ENCODE measurements at places on chromosomes 11 and 22.

- no peak for DNase-seq
Observed at GRCh38 chr11:15816260-15816871, 540.0 kb downstream of the SOX6 start.

GRCh38 chr11:64245797-64246620, 734 bp downstream of the PPP1R14B start:
- peak; percentile 63 for DNase-seq

GRCh38 chr11:27968461-27968860, 139.5 kb downstream of the KIF18A start:
- no peak for DNase-seq

DNA sequence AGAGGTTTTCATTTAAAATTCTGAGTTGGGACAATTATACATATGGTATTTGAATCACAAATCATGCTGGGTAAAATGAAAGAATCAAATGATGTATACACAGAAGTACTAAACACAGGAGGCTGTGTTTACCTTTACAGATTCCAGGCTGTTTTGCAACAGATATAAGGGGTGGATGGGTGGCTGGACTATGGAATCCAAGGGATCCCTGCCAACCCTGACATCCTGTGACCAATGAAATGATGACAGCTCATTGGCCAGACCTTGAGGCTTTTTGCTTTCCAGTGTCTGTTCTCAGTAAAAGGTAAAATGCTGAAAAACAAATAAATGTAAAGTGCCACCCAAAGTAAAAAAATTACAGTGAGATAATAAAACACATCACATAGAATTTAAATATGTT, 3.3 kb upstream of the DDI1 start:
- no peak for DNase-seq

DNA sequence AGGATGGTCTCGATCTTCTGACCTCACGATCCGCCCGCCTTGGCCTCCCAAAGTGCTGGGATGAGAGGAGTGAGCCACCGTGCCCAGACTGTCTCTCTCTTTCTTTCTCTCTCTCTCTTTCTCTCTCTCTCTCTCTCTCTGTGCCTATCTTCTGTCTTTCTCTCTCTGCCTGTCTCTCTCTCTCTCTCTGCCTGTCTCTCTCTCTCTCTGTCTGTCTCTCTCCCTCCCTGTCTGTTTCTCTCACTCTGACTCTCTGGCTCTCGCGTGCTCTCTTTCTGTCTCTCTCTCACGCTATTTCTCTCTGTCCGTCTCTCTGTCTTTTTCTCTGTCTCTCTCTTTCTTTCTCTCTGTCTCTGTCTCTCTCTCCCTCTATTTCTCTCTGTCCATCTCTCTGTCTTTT, 3911.2 kb upstream of the OR11H1 start:
- DNase-seq = no peak

GRCh38 chr11:553083-553987, 7.2 kb downstream of the LMNTD2 start:
- DNase-seq = no peak

DNA sequence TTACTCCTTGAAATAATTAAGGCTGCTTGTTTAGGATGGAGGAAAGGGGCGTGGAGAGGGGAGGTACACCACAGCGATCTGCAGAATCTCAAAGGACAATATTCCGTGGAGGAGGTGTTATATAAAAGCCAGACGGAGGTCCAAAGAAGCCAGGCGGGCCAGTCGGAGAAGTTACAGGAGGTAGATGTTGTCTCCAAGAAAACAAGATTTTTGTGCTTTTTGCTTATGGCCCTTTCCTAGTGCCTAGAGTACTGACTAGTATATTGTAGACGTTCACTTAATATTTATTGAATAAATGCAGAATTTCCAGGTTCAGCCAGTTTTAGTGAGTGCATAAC, 761 bp downstream of the ZDHHC13 start:
- DNase-seq = no peak

- DNase-seq = no peak
Observed at GRCh38 chr11:127972816-127973215, 614.5 kb downstream of the ETS1 start.

DNA sequence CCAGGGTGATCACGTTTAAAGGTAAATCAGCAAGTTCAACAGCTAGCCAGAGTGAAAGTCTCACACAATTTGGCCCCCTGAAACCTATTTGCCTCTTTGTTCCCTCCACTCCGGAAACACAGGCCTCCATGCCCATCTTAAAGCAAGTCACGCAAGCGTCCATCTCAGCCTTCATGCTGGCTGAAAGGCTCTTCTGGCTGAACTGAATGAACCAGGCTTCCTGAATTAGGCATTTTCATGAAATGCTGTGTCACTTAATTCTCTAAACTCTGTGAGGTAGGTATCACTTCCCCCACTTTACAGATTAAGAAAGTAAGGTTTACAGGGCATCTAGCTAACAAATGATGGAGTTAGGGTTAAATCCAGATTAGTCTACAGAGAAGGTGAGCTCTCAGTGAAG, 1.4 kb downstream of the SLC25A17 start:
- DNase-seq = no peak

- no peak for DNase-seq
Observed at GRCh38 chr22:30047364-30047738, 32.9 kb upstream of the HORMAD2 start.

DNA sequence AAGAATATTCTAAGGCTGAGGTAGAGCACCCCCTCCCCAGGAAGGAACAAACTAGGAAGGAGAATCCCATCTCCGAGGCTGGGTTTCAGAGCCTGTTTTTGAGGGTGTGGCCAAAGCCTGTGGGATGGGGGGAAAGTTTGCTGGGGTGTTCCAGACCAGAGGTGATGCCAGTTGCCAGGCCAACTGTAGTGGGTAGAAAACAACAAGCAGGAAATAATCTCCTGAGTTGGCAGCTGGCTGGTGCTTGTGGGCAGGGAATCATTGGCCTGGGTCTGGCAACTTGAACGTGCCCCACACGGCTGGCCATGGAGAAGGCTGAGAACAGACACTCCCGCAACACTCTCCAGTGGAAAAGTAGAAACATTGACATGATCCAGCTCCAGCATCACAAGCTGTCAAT, 385.6 kb downstream of the ETS1 start:
- DNase-seq = no peak

- no peak for DNase-seq
Observed at GRCh38 chr11:94217705-94218104, 86.7 kb upstream of the IZUMO1R start.

DNA sequence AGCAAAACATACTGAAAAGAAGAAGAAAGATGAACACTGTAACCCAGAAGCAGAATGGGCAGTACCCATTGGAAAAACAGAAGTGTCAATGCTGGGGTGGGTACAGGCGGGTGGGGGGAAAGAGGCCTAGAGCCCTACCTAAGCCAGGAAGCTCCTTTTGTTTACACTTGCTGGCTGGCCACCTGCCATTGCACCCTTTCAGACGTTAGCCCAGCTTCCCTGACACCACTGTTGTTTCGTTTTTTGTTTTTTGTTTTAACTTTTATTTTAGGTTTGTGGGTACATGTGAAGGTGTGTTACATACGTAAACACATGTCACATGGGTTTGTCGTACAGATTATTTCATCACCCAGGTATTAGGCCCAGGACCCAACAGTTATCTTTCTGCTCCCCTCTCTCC, 55.4 kb downstream of the PLEKHA7 start:
- no peak for DNase-seq

DNA sequence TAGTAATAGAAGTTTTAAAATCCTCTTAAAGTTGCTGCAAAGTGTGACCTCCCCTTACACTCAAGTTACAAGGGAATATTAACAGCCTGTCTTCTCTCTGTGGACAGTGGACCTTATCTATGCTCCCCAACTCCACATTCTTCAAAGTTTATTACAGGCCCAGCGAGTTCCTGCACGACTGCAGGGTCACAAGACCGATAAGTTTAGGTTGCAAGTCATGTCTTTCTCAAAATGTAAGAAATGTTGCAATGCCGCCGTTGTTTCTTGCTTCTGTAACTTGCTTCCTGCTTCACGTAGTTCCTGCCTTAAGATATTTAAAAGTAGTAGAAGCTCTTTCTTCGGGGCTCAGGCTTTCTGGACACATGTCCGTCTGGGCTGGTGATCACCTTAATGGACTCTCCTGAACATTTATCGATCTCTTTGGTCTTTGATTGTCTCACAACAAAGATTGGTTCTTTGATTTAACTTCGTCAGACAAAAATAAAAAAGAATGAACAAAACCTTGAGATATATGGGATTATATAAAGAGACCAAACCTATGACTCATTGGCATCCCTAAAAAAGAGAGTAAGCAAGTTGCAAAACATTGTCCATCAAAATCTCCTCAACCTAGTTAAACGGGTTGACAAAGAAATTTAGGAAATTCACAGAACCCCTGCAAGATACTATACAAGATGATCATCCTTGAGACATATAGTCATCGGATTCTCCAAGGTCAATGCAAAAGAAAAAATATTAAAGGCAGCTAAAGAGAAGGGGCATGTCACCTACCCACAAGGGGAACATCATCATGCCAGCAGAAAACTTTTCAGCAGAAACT, 45.4 kb upstream of the GLYAT start:
- no peak for DNase-seq

Data from activated T-helper 1 cell treated with anti-CD3 and anti-CD28 coated beads, Interleukin-2, amount 50 U/mL, for 16 hours (primary cell).